ENCODE measurements at places on chromosomes 16 and 17.

DNA sequence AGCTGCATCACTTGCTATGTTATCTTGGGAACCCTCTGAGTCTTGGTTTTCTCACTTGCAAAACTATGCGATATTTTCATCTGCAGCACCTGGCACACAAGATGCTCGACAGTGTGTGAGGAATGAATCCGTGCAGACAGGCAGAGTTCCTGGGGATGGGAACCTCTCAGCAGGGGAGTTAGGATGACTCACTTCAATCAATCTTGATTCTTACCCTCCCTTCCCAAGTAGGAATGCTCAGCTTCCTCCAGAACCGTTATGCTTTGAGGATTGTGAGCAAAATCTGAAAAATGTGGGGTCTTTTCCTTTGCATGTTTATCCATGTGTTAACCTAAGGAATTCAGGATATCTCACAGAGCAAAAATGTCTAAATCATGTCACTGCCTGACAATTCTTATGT, 68.9 kb upstream of the HNF1B start:
- no peak for DNase-seq

- DNase-seq: peak; percentile 87
Observed at GRCh38 chr17:60392845-60393702, 1.1 kb upstream of the USP32 start.

GRCh38 chr16:17510567-17510966, 39.8 kb upstream of the XYLT1 start:
- DNase-seq: no peak

- DNase-seq: no peak
Observed at GRCh38 chr17:74691151-74691550, 21.6 kb downstream of the CD300LF start.

GRCh38 chr17:11486101-11486867, 112.0 kb upstream of the DNAH9 start:
- DNase-seq: no peak

- no peak for DNase-seq
Observed at GRCh38 chr16:66622863-66623262, 18.4 kb downstream of the CMTM3 start.

DNA sequence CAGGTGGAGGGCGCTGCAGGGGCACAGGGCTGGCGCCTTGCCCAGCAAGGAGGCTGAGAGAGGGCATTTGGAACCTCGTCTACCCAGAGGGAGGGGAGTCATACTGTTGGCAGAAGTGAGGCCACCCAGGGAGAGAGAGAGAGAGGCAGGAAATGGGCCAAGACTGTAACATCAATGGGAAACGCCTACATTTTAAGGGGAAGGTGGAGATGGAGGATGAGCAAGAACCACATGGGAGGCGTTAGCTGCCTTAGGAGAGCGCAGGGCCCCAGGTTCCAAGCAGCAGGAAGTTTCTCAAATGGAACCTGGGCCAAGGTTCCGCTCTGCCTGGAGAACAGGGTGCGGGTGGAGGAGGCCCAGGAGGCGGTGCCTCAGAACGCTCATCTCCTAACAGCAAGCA, 2.7 kb upstream of the WFDC1 start:
- no peak for DNase-seq

DNA sequence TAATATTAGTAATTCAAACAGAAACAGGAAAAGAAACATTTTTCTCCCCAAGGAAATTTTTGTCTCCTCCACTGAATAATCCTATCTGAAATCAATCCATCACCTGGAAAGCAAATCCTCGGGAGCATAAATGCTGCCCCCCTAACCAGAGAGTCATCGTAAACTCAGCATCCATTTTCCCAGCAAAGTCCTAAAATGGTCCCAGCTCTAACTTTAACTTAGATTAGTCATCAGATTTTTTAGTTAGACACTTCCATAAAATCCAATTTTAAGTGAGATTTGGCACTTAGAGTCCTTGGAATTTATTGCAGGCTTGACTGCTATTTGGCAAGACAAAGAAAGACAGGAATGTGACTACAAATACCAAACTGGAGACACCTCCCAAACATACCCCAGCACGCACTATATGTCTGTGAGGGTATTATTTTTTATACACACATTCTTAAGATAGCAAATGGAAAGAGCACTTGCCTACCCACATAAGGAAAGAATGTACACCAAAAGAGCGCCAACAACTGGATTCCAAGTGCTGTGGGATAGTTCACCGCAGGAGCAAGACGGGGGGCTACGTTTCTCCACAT, 15.4 kb downstream of the SCO1 start:
- no peak for DNase-seq

- DNase-seq: no peak
Observed at GRCh38 chr17:49122566-49122965, 10.0 kb upstream of the B4GALNT2 start.

DNA sequence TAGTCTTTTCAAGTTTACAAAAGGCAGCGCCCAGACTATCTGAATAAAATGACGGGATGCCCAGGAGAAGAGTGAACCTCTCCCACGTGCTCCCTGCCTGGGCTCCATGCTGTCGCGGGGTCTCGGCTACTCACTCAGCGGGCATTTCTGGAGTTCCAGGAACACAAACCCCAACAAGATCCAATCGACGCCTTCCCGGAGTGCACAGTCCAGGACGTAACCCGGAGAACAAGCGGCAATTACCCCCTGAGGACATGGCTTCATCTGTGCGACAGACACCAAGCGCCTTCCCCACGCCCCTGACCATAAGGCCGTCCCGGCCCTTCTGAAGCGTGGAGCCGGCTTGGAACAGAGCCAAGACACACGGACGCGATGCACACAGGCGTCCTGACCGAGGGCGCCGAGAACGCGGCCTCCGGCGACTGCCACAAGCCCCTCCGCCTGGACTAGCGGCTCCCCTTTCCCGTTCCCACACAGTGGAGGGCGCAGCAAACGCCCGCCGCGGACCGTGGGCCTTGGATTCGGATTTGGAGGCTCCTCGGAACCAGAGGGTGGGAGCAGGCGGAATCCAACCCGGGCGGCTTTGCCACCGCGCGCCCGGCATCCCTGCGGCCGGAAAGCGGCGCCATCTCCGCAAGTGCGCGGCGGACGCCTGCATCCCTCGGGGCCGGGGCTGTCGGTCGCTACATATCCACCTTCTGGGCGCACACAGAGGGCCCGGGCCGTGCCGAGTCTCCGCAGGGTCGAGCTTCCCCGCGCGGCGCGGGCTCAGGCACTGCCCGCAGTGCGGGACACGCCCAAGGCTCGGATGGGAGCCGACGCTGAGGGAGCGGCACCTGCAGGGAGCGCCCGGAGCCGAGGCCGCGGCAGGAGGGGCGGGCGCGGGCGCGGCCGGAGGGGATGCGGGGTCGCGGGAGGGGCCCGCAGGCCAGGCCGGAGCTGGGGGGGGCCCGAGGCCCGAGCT, 725 bp downstream of the ABCA3 start:
- DNase-seq: peak; percentile 27

DNA sequence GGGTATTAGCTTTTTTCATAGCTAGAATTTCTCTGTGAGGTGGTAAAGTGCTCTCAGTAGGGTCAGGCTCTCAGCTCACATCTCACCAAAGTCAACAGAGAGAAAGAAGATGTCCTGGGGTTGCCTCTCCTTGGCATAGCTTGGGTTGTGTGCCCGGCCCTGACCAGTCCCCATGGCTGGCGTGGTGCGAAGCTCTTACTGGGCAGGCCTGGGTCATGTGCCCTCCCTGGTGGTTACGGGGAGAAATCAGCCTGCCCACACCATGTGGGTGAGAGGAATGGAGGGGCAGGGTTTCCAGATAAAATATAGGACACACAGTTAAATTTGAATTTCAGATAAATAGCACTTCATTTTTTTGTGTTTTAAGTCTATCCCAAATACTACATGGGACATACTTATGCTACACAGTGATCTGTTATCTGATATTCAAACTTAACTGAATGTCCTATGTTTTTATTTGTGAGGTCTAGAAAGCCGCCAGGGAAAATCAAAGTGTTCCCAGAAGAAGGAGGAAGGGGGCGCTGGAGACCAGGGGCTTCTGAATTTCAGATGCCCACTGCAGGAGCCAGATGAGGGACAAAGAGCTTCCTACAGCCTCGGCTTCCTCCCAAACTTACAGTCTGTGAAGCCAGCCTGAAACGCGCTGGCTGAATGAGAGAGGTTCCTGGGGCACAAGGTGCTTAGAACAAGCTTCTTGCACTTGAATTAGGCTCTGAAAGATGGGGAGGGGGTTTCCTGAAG, 45.4 kb downstream of the NKD1 start:
- no peak for DNase-seq

- no peak for DNase-seq
Observed at GRCh38 chr17:58565389-58566311, 51.2 kb upstream of the MTMR4 start.

GRCh38 chr16:278863-279366, 1.5 kb upstream of the ARHGDIG start:
- DNase-seq: peak; percentile 5

GRCh38 chr16:76518781-76519180, 241.6 kb downstream of the CNTNAP4 start:
- DNase-seq: no peak

- no peak for DNase-seq
Observed at GRCh38 chr17:67041531-67041930, 2.8 kb upstream of the CACNG1 start.

DNA sequence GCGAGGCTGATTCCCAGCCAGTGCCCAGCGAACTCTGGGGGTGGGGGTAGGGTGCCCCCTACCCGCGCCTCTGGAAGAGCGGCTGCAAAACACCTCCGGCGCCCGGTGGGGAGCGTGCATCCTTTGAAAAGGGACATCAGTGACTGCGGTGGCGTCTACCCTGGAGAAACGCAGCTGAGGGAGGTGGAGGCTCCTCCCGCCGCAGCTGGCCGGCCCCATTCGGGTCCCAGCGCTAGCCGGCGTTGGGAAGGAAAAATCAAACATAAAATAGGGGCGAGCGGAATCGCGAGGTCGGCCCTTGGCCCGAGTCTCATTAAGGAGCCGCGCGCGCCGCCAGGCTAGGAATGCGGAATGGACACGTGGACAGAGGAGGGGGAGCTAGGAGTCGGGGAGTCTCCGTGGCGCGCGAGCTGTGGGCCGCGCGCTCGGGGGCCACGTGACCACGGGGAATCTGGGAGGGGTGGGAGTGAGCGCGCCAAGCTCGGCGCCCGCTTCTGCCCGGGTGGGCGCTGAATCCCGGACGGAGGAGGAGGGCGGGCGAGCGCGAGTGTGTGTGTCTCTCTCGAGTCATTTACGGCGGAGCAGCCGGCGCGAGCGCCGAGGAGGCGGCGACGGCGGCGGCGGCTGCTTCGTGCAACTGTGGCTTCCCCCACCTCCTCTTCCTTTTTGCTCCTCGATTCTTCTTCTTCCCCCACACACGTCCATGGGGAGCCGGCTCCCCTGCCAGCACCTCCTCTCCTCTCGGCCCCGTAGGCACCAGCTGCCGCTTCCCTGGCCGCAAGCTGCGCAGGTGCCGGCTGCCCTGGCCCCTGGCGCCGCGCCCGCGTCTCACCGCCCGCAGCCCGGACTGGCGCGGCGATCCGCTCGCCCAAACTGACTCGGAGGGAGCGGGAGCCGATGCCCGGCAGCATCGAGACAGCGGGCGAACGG, at the start of gene TMEM132E:
Gene TMEM132E (plus strand): TSS at position 566 of the 930 bp plus-strand sequence. CDS start 1,495 bp downstream, outside the sequence.
- DNase-seq: no peak

DNA sequence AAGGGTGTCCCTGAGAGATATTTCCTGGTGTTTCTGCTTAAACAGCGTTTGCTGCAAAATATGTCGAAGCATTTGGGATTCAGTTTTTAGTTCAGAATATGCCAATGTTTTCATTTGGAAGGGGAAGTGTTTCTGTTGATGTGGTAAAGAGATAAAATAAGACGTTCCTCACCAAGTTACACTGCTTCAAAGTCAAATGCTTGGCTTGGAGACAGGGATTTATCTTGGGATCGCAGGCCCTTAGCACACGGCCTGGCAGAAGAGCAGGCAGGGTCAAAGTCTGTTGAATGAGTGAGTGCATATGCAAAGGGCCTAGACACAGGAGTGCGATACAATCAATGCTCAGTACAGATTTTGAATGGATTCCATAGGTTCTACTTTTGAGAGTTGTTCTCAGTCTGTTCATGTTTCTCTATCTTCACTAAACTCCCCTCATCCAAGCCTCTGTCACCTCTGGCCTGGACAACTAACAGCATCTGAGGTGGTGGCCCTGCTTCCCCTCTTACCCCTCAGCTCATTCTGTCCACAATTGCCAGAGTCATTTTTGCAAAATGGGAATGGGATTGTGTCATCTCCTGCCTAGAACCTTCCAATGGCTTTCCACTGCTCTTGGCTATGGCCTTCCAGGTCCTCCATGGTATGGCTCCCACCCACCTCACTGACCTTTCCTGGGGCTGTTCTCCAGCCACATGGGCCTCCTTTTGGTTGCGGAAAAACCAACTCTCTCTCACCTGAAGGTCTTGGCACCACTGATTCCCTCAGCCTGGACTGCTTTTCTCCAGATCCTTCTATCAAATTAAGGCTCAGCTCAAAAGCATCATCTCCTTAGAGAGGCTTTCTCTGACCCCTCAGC, 3.2 kb downstream of the DEXI start:
- DNase-seq: no peak

DNA sequence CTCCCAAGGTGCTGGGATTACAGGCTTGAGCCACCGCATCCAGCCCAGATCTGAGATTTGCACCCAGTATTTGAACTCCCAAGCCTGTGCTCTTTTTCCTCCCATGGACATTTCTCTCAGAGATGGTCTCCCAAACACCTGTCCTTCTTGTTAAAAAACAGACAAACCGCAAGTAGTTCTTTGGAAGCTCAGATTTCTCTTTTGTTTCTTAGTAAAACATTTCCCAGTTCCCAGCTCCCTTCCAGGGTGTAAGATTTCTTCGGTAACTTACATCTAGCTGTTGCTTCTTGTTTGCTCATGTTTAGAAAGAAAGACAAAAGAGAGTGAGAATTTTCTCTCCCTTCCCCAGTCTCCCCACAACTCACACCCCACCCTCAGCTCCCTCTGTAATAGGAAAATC, 36.2 kb downstream of the IL4R start:
- DNase-seq: no peak

DNA sequence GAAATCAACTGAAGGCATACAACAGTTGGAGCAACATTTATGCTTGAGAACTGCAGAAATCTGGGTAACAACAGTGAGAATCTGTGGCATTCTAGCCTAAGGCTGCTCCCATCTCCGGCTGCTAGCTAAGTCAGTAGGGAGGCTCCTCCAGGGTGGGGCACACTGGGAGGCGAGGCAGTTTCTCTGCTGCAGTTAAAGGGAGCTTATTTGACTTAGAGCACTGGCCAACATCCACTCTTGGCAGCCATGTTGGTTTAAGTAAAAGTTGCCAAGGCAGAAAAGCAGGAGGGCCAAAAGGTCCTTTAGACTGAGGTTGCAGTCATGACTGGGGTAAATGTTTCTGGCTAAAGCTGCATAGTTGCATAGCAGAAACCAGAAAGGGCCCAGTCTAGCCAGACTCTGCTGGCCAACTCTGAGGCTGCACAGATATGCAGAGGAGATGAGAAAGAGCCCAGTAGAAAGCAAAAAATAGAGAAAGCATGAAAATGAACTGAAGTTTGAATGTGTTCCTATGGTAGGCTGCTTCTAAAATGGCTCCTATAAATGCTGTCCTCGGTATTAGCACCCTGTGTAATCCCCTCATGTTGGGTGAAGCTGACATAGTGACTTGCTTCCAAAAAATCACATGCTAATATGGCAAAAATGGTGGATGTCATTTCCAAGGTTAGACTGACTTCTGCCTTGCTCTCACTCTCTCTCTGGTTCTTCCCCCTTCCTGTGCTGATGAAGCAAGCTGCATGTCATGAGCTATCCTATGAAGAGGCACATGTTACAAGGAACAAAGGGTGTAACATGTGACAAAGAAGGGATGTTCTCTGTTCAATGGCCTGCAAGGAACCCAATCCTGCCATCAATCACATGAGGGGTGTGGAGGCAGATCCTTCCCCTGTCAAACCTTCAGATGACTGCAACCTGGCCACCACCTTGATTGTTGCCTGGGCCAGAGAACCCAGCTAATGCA, 3.7 kb upstream of the C16orf78 start:
- no peak for DNase-seq

- no peak for DNase-seq
Observed at GRCh38 chr16:21126518-21126917, 24.1 kb downstream of the DNAH3 start.

- DNase-seq: no peak
Observed at GRCh38 chr17:29546830-29547229, 20.0 kb downstream of the ABHD15 start.
